ENCODE measurements at places on chromosomes 6 and 20.

GRCh38 chr6:21455071-21455470 lies 138.5 kb upstream of the SOX4 start:
- no peak for DNase-seq

DNA sequence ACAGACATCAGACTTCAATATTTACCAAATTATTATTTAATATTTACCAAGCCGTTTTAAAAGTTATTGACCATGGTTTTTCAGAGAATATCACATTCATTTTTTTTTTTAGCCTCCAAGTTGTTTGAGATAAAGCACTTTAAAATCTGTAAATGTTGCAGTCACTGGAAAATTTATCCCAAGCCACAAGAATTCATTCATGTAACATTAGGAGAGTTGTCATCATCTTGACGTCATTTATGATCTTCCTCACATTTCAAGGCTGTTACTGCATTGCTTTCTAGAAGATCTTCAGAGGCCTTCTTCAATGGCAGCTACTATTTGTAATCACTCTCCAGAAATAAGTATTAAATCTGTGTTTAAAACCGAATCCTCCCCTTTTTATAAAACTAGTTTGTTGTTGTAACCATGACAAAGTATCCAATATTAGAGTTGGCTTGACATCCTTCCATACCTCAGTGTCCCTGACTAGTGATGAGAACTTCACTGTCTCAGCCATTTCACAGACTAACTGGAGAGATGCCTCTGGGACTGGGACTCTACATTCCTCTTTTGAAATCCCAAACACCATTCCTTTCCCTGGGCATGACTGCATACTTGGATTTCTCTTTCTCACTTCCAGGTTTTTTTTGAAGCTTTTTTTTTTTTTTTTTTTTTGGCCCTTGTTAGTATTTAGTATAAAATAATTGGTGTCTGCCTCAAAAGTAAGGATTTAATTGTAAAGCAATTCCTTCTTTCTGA lies 100.1 kb downstream of the ZFAND3 start:
- DNase-seq, result no peak

- no peak for DNase-seq
Observed at GRCh38 chr6:53894091-53894490, 99.3 kb downstream of the LRRC1 start.

- DNase-seq, result no peak
Observed at GRCh38 chr20:31924561-31924960, 27.3 kb downstream of the PDRG1 start.

- no peak for DNase-seq
Observed at GRCh38 chr6:145583753-145584152, 151.6 kb downstream of the EPM2A start.

DNA sequence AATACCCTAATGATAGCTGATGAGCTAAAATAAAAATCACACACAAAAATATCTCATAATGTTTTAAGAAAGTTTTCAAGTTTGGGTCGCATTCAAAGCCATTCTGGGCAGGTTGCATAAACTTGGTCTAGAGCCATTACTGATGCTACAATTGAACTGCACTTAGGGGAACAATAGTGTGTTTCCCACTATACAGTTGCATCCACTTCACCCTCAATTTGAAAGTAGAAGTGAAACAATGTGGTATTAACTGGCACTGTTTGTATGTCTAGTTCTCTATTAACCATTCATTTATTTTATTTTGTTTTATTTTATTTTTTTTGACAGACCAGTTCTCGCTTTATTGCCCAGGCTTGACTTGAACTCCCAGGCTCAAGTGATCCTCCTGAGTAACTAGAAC lies 23.0 kb upstream of the STK38 start:
- DNase-seq, result no peak

DNA sequence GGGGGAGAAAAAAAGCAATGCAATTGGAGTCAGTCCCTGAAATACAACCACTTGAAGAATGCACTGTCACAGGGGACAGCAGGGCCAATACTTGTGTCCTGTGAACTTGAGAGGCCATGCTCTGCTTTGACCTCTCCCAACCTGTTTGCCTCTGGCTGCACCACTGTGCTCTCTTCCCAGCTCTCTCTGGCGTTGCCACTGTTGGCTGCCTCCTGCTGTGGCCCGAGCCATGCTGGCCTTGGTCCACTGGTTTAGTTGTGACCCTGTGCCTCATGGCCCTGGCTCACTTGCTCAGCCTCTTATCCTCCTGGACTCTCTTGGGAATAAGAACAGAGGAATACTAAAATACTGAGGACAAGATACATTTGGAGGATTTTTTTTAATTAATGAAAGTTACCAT lies 14.5 kb upstream of the FBXO30 start:
- DNase-seq, result no peak

DNA sequence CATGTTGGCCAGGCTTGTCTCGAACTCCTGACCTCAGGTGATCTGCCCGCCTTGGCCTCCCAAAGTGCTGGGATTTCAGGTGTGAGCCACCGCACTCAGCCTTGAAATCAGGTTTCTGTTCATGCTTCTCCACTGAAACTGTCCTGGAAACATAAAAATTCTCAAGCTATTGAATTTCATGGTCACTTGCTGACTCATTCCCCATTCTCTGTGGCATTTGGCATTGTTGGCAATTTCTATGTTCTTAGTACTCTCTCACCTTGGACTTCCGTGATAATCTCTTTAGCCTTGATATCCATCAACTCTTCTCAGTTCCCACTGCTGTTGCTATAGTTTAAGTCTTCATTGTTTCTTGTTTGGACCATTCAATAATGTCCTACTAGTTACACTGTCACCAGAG lies 6.2 kb downstream of the SEL1L2 start:
- DNase-seq, result no peak

DNA sequence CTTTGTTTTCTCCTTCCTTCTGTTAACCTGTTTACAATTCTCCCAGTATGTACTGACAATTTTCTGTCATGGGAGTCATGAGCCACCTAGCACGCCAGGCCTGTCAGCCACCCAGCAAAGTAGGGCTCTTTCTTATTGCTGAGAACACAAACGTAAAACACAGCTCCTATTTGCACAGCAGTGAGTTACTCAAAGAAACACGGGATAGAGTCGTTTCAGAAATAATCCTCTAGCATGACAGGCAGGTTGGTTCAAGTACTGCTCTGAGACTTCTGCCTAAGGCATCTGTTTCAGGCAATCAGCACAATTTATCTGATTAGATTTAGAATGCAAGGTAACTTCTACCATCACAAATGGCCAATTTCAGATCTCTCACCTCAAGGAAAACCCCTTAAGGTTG lies 88.8 kb downstream of the CD24 start:
- DNase-seq, result no peak

- no peak for DNase-seq
Observed at GRCh38 chr6:100664274-100665040, 199.7 kb upstream of the SIM1 start.

GRCh38 chr6:77063494-77063893 lies 399.8 kb downstream of the HTR1B start:
- DNase-seq, result no peak

DNA sequence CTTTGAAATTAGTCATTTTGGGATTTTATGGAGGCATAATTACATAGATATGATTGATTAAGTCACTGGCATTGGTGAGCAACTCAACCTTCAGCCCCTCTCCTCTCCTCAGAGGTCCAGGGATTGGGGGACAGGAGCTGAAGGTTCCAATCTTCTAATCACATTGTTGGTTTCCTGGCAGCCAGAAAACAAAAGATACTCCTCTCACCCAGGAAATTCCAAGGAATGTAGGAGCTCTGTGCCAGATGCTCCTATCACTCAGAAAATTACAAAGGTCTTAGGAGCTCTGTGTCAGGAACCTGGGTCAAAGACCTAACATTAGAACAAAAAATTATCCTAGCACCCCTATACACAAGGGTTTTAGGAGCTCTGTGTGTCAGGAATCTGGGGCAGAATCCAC lies 679.7 kb upstream of the ID4 start:
- DNase-seq, result no peak

GRCh38 chr6:159728531-159728964 lies 1.2 kb downstream of the WTAP start:
- DNase-seq, result no peak

- no peak for DNase-seq
Observed at GRCh38 chr6:167934426-167934864, 63.0 kb upstream of the KIF25 start.

GRCh38 chr6:162497389-162497788 lies 230.2 kb downstream of the PRKN start:
- no peak for DNase-seq

DNA sequence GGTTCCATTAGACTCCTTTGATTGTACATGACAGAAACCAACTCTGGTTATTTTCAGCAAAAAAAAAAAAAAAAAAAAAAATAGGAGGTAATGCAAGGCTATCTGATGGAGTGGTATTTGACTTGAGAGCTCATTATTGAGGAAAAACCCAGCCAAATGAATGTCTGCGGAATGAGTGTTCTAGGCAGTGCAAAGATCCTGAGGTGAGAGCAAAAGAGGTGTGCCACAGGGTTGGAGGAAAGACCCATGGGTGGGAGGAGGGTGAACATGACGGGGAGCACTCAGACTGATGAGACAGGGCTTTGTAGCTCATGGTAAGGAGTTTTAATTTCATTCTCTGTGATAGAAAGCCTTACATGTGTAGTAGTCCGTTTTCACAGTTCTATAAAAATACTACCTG lies 188.9 kb downstream of the TSHZ2 start:
- DNase-seq, result no peak

GRCh38 chr6:5968817-5969734 lies 37.6 kb downstream of the NRN1 start:
- no peak for DNase-seq

DNA sequence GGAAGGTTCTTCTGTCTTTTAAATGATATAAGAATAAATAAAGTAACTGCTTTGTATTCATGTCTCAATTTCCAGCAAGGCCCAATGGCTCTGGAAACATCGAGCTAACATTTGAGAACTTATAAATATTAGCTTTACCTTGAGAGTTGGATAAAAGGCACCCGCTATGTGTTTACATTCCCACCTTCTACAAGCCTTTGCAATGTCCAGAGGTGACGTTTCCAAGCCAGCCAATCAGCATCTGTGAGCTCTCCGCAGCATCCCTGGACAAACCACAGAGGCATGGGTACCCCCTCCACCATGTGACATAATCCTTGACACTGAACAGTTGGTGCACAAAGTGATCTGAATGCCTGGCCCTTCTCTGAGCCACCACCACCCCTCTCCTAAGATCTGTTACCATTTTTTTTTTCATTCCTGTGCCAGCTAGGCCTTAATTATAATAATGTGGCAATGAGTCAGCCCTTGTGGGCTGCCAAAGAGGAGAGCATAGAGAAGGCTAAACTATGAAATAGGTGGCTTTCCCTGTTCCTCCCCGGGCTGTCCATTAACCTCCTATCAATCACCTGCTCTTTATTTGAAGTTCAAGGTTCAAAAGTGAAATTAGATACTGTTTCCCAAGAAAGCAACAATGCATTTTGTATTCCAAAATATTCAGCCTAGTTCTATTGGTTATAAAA lies 4.1 kb downstream of the CBLN4 start:
- no peak for DNase-seq

DNA sequence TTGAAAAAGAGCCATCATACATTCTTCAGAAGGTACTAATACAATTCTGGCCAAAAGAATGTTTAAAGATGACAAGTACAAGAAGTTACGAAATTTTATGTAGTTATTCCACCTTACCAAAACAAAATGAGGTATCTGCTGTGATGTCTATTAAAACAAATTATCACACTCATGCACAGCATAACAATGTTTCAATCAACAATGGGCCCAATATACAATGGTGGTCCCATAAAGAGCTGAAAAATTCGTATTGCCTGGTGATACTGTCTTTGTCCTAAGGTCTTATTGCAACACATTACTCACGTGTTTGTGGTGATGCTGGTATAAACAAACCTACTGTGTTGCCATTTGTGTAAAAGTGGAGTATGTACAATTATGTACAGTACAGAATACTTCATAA lies 3.6 kb upstream of the NUP153 start:
- no peak for DNase-seq

DNA sequence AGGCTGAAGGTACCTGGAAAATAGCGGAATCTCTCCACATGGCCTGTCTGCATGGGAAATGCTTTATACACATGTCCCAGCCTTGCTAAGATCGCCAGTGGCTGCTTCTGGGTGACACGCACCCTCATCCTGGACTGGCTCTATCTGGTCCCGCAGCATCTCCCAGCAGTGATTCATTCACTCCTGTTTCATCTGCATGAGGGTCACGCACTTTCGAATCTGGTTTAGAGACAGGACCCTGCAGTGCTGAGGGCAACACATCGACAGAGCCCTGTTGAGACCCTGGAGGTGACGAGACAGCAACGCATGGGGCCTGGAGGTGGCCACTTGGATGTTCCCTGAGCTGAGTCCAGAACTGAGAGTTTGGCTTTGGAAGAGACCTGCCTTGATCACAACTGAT lies 136.5 kb downstream of the SMOC2 start:
- DNase-seq, result no peak

DNA sequence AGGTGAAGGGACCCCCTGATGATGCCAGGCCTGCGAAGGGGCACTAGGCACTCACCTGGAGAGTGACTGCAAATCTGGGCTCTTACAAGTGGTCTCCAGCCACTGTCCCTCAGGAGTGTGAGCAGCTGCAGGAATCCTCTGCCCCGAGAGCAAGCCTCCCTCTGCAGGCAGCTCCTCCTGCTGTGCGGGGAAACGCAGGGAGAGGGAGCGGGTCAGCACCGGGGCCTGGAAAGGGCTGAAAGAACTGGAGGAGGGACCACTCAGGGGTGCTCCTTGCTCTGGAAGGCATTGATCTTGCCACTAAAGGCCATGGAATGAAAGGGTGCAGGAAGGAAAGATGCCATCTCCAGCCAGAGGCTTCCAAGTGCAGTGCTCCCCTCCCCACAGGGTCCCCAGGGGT lies 168.0 kb downstream of the CDH4 start:
- no peak for DNase-seq

DNA sequence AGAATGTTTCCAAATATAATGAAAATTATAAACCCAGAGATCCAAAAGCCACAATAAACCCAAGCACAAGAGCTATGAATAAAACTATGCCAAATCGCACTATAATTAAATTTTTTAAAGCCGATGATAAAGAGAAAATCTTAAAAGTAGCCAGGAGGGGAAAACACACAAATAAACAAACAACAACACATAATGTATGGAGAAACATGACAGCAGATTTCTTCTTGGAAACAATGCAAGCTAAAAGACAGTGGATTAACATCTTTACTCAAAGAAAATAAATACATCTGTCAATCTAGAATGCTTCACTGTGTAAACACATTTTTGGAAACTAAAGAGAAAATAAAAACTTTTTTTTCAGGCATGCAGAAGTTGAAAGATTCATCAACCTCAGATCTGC lies 80.3 kb upstream of the RNF24 start:
- no peak for DNase-seq

DNA sequence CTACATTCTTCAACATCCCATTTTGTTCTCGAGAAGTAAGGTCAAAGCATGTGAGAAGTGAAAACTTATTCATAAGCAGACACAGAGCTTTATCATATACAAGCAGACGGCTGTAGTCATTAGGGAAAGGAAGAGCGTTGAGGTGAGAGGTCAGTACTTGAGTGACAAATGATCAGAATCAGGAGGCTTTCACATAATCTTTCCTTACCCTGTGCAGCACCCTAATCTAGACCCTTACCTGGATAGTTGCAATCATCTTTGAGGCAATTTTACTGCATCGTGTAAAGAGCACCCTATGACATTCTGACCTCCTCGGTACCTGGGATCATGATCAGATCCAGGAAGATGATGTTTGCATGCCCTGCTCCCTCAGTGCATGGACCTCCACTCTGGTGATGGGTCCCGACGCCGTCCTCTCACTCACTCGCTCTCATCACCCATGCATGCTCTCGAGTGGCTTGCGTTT lies 62.7 kb downstream of the RNF182 start:
- no peak for DNase-seq

- DNase-seq, result no peak
Observed at GRCh38 chr6:1396952-1397868, 7.8 kb downstream of the FOXF2 start.
